ENCODE measurements at places on chromosomes 12 and 14.

GRCh38 chr14:94126419-94126677 is 3.1 kb downstream of the IFI27L2 start:
- DNase-seq: no peak

DNA sequence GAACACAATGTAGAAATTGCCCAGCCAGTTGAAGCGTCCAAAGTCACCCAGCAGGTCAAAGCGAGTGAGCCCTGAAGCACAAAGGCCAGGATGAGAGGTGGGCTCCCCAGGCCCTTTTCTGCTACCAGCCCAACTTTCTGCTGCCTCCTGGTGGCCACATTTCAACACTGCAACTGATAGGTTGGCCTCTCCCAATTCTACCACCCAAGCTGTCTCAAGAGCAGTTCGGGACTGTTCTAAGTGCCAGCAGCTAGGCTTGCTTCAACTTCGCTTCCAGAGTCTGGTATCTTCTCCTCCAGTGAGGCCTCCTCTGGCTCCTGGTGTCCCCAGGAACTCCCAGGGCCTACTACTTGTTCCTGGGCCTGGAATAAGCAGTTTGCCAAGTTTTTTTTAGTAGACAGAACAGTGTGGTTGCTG is 3.4 kb upstream of the DHH start:
- DNase-seq: peak; percentile 67

GRCh38 chr12:29589851-29590250 is 92.4 kb upstream of the OVCH1 start:
- DNase-seq: no peak

DNA sequence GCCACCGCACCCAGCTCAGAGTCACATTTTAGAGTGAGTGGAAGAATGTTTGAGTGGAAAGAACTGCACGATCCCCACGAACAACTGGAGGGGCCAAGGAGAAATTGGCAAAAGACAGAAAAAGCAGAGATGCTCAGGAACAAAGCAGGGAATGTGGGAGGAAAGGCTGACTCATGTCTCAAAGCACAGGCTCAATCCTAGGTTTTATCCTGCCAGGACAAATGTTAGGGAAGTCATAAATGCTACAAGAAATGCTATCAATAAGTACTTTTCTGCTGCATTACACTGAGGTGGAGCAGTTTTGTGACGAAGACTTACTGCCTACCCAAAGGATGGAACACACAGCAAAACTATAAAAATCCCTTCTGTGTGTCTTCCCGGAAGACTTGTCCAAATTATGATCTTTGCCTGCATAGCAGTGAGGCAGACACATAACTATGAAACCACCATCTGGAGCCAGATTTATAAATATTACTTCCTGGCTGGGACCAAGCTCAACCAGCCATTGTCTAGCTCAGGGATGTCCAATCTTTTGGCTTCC is 26.7 kb downstream of the NIN start:
- no peak for DNase-seq

DNA sequence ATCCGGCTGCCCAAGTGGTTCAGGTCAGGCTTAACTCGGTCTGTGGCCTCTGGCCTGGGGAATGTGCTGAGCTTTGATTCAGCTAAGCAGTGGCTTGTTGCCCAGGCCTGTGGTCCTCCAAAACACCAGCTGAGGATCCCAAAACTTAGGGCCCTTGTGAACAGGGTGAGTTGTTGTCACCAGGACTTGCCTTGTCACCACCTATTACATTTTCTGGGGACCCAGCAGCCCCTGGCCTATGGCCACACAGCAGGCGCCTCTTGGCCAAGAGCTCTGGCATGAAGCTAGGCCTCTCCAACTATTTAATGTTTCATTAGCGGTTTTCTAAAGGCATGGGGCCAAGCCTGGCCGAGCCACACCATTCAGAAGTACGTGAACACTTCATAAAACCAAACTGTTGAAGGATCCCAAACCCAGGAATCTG is 343.7 kb downstream of the CACNA1C start:
- no peak for DNase-seq

- no peak for DNase-seq
Observed at GRCh38 chr14:103443111-103443510, 57.9 kb downstream of the MARK3 start.

GRCh38 chr14:101121508-101122139 is 218.1 kb upstream of the RTL1 start:
- DNase-seq: no peak

GRCh38 chr14:93042968-93043940 is 72.5 kb downstream of the ITPK1 start:
- DNase-seq: peak; percentile 30

GRCh38 chr12:50297027-50297426 is 13.7 kb upstream of the LIMA1 start:
- DNase-seq: peak; percentile 22

DNA sequence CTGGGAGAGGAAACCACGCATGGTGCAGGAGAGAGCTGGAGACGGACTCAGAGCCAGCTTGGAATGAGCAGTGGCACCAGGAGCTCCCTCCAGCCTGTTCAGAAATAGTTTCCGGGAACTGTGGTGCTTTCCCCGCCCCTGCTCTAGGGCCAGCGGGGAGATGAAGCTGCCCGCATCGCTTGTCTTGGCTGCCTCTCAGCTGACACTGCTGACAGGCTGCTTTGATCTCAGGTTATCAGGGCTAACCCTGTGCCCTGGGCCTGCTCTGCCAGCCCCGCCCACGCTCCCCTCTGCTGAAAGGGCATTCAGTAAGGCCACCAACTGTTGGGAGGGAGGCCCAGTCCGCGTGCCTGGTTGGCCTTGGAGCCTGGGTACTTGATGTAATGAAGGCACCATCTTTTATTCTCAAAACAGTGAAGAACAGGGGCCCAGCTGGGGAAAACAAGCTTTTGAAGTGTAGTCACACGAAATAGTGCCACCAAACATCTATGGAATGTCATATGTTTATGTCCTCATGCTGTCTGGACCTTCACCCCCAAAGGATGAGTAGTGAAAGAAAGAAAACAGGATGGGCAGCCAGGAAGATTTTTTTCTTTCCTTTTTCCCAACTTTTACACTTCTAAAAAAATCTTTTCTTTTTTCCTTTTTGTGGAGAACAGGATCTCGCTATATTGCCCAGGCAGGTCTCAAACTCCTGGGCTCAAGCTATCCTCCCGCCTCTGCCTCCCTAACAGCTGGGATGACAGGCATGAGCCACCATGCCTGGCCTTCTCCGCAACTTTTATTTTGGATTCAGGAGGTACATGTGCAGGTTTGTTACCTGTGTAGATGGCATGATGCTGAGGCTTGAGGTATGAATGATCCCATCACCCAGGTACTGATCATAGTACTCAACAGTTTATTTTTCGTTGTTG is 115.9 kb upstream of the TBX3 start:
- no peak for DNase-seq

- no peak for DNase-seq
Observed at GRCh38 chr12:129614221-129614885, 289.5 kb downstream of the TMEM132D start.

DNA sequence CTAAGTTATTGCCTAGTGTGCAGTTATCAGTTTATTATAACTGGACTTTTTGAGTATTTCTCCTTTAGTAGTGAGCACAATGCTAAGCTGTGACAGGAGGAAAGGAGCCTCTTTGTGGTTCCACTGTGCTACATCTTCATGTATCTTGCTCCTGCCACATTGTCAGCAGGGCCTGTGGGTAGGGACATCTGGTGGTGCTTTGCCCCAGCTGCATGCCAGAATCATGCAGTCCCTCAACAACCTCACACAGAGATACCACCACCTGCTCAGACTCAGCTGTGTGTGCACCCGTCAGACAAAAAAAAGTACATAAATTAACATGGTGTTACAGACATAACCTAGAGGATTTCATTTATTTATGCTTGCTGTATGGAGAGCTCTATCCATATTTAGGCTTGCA is 51.1 kb downstream of the MIS18BP1 start:
- peak; percentile 32 for DNase-seq
